Lung (tissue), 17 donors: ENCODE measurements at places on chromosomes 2 and 18. TPM values are rescaled to one million over a fixed set of nuclear protein-coding genes. Genes with fewer than 3 reads are reported as not detected.

The BMP10 gene
- not detected for polyA plus RNA-seq

The AQP12A gene
- not detected for polyA plus RNA-seq

The YES1 gene
- polyA plus RNA-seq: 17.9 TPM

The PLCD4 gene
- polyA plus RNA-seq: 0.07 TPM

The REG1B gene
- polyA plus RNA-seq: 0.56 TPM

The FSHR gene
- not detected for polyA plus RNA-seq

The UPP2 gene
- polyA plus RNA-seq: not detected

The FMNL2 gene
- polyA plus RNA-seq: 18.8 TPM

The SNORC gene
- 0.63 TPM for polyA plus RNA-seq

The NLRC4 gene
- polyA plus RNA-seq: 6.0 TPM

The SPDYA gene
- polyA plus RNA-seq: 0.10 TPM

The EMX1 gene
- polyA plus RNA-seq: 0.02 TPM

The TOGARAM2 gene
- 7.9 TPM for polyA plus RNA-seq

The GPR75 gene
- 0.72 TPM for polyA plus RNA-seq

The AGFG1 gene
- polyA plus RNA-seq: 142 TPM

The SEPTIN10 gene
- 30.2 TPM for polyA plus RNA-seq

The DCTN1 gene
- polyA plus RNA-seq: 69.9 TPM

The TUBB8B gene
- polyA plus RNA-seq: 0.38 TPM

The BOLL gene
- not detected for polyA plus RNA-seq

The MRPL53 gene
- 70.6 TPM for polyA plus RNA-seq

The LIMS3 gene
- polyA plus RNA-seq: 1.0 TPM

The ANKRD30B gene
- polyA plus RNA-seq: not detected

The CXCR4 gene
- polyA plus RNA-seq: 17.5 TPM

The TNS1 gene
- 108 TPM for polyA plus RNA-seq

The MTLN gene
- polyA plus RNA-seq: 322 TPM

The REG3G gene
- not detected for polyA plus RNA-seq

The GPR35 gene
- polyA plus RNA-seq: 10.3 TPM

The HMSD gene
- polyA plus RNA-seq: 0.60 TPM

The SLC4A3 gene
- polyA plus RNA-seq: 0.63 TPM

The GALNT5 gene
- polyA plus RNA-seq: 4.8 TPM

The PSMA8 gene
- polyA plus RNA-seq: not detected

The CYP1B1 gene
- polyA plus RNA-seq: 33.2 TPM

The MYL12B gene
- polyA plus RNA-seq: 538 TPM

The TAF4B gene
- polyA plus RNA-seq: 1.6 TPM

The B3GNT7 gene
- polyA plus RNA-seq: 22.2 TPM

The ASB18 gene
- not detected for polyA plus RNA-seq

The CLEC4F gene
- polyA plus RNA-seq: 0.39 TPM
